ENCODE measurements at places on chromosomes 12 and 14. TPM values are rescaled to one million over a fixed set of nuclear protein-coding genes. Genes with fewer than 3 reads are reported as not detected.
A peak's percentile ranks its signal among the peaks of the same experiment; 100 is the strongest.

RHEBL1 gene
- 2.6 TPM for total RNA-seq

TMPRSS12 gene
- total RNA-seq: not detected

TMCC3 gene
- 30.4 TPM for total RNA-seq

LMNTD1 gene
- not detected for total RNA-seq

STXBP6 gene
- not detected for total RNA-seq

KRT2 gene
- total RNA-seq: not detected

PTPN11 gene
- 104 TPM for total RNA-seq

SOX5 gene
- 2.9 TPM for total RNA-seq

PRIMA1 gene
- not detected for total RNA-seq

ARHGAP9 gene
- not detected for total RNA-seq

CMTM5 gene
- not detected for total RNA-seq

DNA sequence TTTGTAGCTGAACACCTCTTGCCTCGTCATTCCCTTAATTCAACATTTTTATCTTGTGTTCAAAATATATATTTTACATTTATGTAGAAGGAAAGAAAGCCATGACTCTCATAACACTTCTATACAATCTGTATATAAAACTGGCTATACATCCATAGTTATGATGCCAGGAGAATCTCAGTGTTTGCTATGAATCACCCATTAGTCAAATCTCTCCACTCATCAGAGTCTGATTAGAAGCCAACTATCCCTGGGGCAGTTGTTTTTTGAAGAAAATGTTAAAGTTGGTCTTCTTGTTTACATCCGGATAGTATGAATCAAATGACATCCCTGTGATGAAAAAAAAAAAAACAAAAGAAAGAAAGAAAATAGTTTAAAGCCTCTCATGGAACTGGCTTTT is 503.9 kb downstream of the NELL2 start:
- H3K27ac ChIP-seq: no peak overlapping the region
- no peak overlapping the region for H3K4me3 ChIP-seq
- H3K27me3 ChIP-seq: no peaks in the 10 kb centered on the region
- H3K36me3 ChIP-seq: no peaks in the 10 kb centered on the region
- no peaks in the 10 kb centered on the region for H3K4me1 ChIP-seq

GRCh38 chr12:88577537-88577936 is 2.7 kb downstream of the KITLG start:
- no peak overlapping the region for H3K27ac ChIP-seq
- peaks cover 17% of the 10 kb centered on the region for H3K4me1 ChIP-seq
- H3K36me3 ChIP-seq: no peaks in the 10 kb centered on the region
- DNase-seq: peak; percentile 31
- H3K4me3 ChIP-seq: no peak overlapping the region

GRCh38 chr12:129193263-129193871 is 340.1 kb downstream of the GLT1D1 start:
- H3K27ac ChIP-seq: no peak overlapping the region
- H3K27me3 ChIP-seq: no peaks in the 10 kb centered on the region
- no peaks in the 10 kb centered on the region for H3K4me1 ChIP-seq
- no peaks in the 10 kb centered on the region for H3K36me3 ChIP-seq
- no peak for DNase-seq

GRCh38 chr12:92543840-92544239 is 158.9 kb upstream of the PLEKHG7 start:
- H3K36me3 ChIP-seq: no peaks in the 10 kb centered on the region
- peaks cover 33% of the 10 kb centered on the region for H3K4me1 ChIP-seq
- DNase-seq: peak; percentile 61
- H3K27me3 ChIP-seq: peaks cover 3% of the 10 kb centered on the region
- no peak overlapping the region for H3K4me3 ChIP-seq
- peak overlapping the region; percentile 57 for H3K27ac ChIP-seq

GRCh38 chr14:54877015-54877702 is 25.5 kb downstream of the GCH1 start:
- H3K4me3 ChIP-seq: peak overlapping the region; percentile 23
- H3K4me1 ChIP-seq: peaks cover 23% of the 10 kb centered on the region
- DNase-seq: peak; percentile 93
- no peaks in the 10 kb centered on the region for H3K27me3 ChIP-seq

- DNase-seq: no peak
- H3K27me3 ChIP-seq: peaks cover 7% of the 10 kb centered on the region
- no peak overlapping the region for H3K27ac ChIP-seq
- H3K4me3 ChIP-seq: no peak overlapping the region
- no peaks in the 10 kb centered on the region for H3K4me1 ChIP-seq
These were observed 146.3 kb upstream of the KRAS start for GRCh38 chr12:25397001-25397400.

GRCh38 chr12:9718968-9719367 is 13.9 kb downstream of the CLECL1 start:
- H3K27me3 ChIP-seq: no peaks in the 10 kb centered on the region
- DNase-seq: no peak
- peaks cover 23% of the 10 kb centered on the region for H3K4me1 ChIP-seq
- no peak overlapping the region for H3K4me3 ChIP-seq
- H3K27ac ChIP-seq: no peak overlapping the region

DNA sequence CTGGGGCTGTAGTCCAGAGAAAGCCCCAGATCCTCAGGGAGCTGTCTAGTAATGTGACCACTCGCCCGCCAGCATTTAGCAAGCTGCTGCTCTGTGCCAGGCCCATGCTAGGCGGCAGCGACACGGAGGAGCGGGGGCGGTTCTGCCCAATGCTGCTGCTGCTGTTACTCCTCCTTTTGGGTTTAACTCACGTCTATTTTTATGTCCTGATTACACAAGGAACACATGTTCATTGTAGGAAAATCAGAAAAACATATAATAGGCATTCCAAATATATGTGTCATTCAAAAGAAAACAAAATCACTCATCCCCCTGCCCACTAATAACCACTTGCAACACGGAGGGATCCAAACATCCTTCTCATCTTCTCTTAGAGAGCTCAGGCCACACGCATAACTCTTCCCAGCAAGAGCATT is 30.4 kb downstream of the CCDC92 start:
- H3K4me1 ChIP-seq: peaks cover 12% of the 10 kb centered on the region
- no peaks in the 10 kb centered on the region for H3K27me3 ChIP-seq
- peak overlapping the region; percentile 35 for H3K27ac ChIP-seq
- H3K36me3 ChIP-seq: peaks cover 6% of the 10 kb centered on the region

GRCh38 chr12:54161481-54162437 is 27.0 kb downstream of the SMUG1 start:
- no peaks in the 10 kb centered on the region for H3K36me3 ChIP-seq
- no peaks in the 10 kb centered on the region for H3K4me1 ChIP-seq
- H3K27me3 ChIP-seq: peaks cover 12% of the 10 kb centered on the region
- H3K27ac ChIP-seq: no peak overlapping the region
- no peak for DNase-seq

GRCh38 chr14:68464711-68465110 is 328.2 kb downstream of the ZFP36L1 start:
- H3K27ac ChIP-seq: peak overlapping the region; percentile 57
- peak; percentile 63 for DNase-seq
- H3K4me1 ChIP-seq: peaks cover 57% of the 10 kb centered on the region

DNA sequence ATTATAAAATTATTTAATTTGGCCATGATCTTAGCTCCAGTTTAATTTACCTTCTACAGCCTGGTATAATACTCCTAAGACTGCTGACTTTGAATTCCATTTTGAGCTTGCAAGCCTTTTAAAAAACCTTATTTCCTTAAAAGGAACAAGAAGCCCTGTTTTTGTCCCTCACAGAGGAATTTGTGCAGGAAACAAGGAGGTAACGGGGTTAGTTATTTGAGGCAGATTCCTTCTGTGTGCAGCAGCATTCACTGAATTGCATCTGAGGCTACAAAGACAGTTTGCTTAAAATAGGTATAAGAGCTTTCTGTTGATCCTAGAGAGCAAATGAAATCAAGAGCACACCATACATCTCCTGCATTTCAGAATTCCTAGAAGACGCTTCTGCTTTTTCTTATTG is 403.3 kb upstream of the PRICKLE1 start:
- H3K36me3 ChIP-seq: no peaks in the 10 kb centered on the region
- no peak overlapping the region for H3K4me3 ChIP-seq
- no peaks in the 10 kb centered on the region for H3K27me3 ChIP-seq

GRCh38 chr12:2359725-2360629 is 307.2 kb downstream of the CACNA1C start:
- H3K4me1 ChIP-seq: peaks cover 5% of the 10 kb centered on the region
- H3K27me3 ChIP-seq: no peaks in the 10 kb centered on the region
- no peak for DNase-seq
- no peak overlapping the region for H3K27ac ChIP-seq
- H3K36me3 ChIP-seq: no peaks in the 10 kb centered on the region

DNA sequence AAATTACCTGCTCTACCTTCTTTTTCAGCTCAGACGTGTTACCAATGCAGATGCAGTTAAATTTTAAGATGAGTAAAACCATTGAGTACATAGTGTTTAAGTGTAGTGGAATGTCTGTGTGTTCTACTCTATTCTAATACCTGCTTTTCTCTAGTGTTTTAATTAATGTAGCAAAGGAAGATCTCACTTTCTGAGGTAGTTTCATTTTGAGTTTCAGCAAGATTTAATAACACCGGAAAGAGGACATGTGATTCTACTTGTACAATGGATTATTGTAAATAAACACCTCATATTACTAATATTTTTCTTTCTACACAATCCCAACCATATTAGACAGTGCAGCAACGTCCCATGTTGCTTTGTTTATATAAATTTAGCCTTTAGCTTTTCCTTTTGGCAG is 315.4 kb downstream of the RAD51B start:
- no peaks in the 10 kb centered on the region for H3K36me3 ChIP-seq
- no peak overlapping the region for H3K27ac ChIP-seq
- no peak for DNase-seq
- peaks cover 3% of the 10 kb centered on the region for H3K4me1 ChIP-seq
- H3K27me3 ChIP-seq: no peaks in the 10 kb centered on the region

- H3K27ac ChIP-seq: no peak overlapping the region
- H3K4me3 ChIP-seq: no peak overlapping the region
- H3K36me3 ChIP-seq: no peaks in the 10 kb centered on the region
- H3K4me1 ChIP-seq: no peaks in the 10 kb centered on the region
- H3K27me3 ChIP-seq: peaks cover 5% of the 10 kb centered on the region
These were observed 232.1 kb downstream of the CACNA1C start for GRCh38 chr12:2284857-2285256.

GRCh38 chr14:68363843-68364767 is 428.8 kb downstream of the ZFP36L1 start:
- H3K27me3 ChIP-seq: no peaks in the 10 kb centered on the region
- H3K36me3 ChIP-seq: no peaks in the 10 kb centered on the region
- peaks cover 28% of the 10 kb centered on the region for H3K4me1 ChIP-seq
- DNase-seq: peak; percentile 56

GRCh38 chr14:73526036-73526984 is 10.6 kb upstream of the ACOT1 start:
- no peaks in the 10 kb centered on the region for H3K4me1 ChIP-seq
- no peak overlapping the region for H3K27ac ChIP-seq
- no peak for DNase-seq

GRCh38 chr12:66156654-66157053 is 13.1 kb downstream of the TMBIM4 start:
- H3K4me1 ChIP-seq: peaks cover 7% of the 10 kb centered on the region
- no peak overlapping the region for H3K27ac ChIP-seq
- no peak overlapping the region for H3K4me3 ChIP-seq
- H3K27me3 ChIP-seq: no peaks in the 10 kb centered on the region

DNA sequence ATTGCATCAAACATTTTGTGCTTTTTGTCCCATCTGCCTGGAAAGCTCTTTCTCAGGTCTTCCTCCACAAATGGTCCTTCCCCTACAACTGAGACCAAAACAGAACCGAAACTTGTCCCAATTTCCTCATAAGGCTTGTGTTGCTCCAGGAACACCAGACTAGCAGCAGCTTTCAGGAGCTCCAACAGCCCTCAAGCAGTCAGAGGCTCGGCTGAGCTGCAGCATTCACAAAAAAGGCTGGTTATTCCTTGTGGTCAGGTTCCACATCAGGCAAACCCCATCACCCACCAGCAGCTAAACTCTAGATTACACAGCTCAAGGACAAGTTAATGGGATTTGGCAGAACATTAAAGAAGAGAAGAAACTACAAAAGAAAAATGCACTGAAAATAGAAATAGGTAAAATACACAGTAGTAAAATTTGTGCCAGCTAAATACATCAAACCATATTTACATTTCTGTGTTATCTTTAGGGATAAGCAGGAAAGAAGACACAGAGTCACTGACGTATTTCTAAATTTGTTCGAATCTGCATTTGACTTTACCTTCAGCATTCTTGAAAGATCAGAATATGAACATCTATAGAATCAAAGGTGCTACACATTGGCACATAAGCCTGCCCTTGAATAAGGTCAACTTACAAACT is 141.2 kb downstream of the STXBP6 start:
- no peaks in the 10 kb centered on the region for H3K36me3 ChIP-seq
- H3K27me3 ChIP-seq: no peaks in the 10 kb centered on the region
- H3K27ac ChIP-seq: no peak overlapping the region
- no peaks in the 10 kb centered on the region for H3K4me1 ChIP-seq
- H3K4me3 ChIP-seq: no peak overlapping the region

GRCh38 chr12:61009192-61009591 is 1251.0 kb upstream of the USP15 start:
- H3K27ac ChIP-seq: no peak overlapping the region
- no peaks in the 10 kb centered on the region for H3K4me1 ChIP-seq
- no peaks in the 10 kb centered on the region for H3K27me3 ChIP-seq
- H3K4me3 ChIP-seq: no peak overlapping the region

GRCh38 chr14:74459289-74459946 is 33.4 kb upstream of the SYNDIG1L start:
- H3K4me3 ChIP-seq: no peak overlapping the region
- H3K27ac ChIP-seq: no peak overlapping the region
- H3K27me3 ChIP-seq: no peaks in the 10 kb centered on the region

- H3K4me1 ChIP-seq: no peaks in the 10 kb centered on the region
- H3K4me3 ChIP-seq: no peak overlapping the region
- no peaks in the 10 kb centered on the region for H3K36me3 ChIP-seq
- no peak overlapping the region for H3K27ac ChIP-seq
- DNase-seq: no peak
- no peaks in the 10 kb centered on the region for H3K27me3 ChIP-seq
These were observed 431.3 kb downstream of the NPAS3 start for GRCh38 chr14:33369972-33370371.

- H3K27ac ChIP-seq: no peak overlapping the region
- no peak overlapping the region for H3K4me3 ChIP-seq
- H3K27me3 ChIP-seq: no peaks in the 10 kb centered on the region
- H3K36me3 ChIP-seq: no peaks in the 10 kb centered on the region
These were observed 19.9 kb downstream of the LRRC9 start for GRCh38 chr14:59939828-59940227.

- peaks cover 3% of the 10 kb centered on the region for H3K36me3 ChIP-seq
- no peak for DNase-seq
- no peaks in the 10 kb centered on the region for H3K4me1 ChIP-seq
- H3K27ac ChIP-seq: no peak overlapping the region
- H3K4me3 ChIP-seq: no peak overlapping the region
These were observed 12.3 kb upstream of the GPRC5D start for GRCh38 chr12:12964255-12964654.

Data from endothelial cell of umbilical vein (primary cell).